ENCODE measurements at places on chromosomes 7 and 10.
A peak's percentile ranks its signal among the peaks of the same experiment; 100 is the strongest.

DNA sequence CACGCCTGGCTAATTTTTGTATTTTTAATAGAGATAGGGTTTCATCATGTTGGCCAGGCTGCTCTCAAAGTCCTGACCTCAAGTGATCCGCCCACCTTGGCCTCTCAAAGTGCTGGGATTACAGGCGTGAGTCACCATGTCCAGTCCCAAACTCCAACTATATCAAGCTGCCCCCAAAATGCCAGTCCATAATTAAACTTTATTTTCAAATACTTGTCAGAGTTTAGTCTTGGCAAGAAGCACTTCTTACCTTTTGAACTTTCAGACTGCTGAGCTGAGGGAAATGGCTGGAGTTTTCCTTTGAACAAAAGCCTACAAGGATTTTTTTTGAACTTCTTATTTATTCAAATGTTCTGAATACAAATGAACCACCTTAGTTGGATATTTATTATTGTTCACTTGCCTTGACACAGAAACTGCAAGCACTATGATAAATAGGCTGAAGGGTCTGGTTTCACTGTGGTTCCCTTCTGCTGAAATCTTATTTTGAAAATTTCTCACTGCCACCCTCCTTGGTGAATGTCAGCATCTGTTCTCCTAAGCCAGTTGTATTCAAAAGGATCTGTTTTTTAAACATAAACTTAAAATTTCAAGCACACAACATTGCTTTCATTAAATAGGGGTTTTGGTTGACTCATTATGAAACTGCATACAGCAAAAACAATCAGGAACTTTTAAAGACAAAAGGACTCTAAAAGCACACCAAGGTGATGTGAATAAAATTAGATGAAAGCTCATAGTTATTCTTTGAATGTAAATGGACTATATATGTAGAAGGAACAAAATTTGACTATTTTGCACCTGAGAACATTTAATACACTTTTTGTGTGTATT lies 101.7 kb upstream of the SLC26A5 start:
- no peak for DNase-seq

DNA sequence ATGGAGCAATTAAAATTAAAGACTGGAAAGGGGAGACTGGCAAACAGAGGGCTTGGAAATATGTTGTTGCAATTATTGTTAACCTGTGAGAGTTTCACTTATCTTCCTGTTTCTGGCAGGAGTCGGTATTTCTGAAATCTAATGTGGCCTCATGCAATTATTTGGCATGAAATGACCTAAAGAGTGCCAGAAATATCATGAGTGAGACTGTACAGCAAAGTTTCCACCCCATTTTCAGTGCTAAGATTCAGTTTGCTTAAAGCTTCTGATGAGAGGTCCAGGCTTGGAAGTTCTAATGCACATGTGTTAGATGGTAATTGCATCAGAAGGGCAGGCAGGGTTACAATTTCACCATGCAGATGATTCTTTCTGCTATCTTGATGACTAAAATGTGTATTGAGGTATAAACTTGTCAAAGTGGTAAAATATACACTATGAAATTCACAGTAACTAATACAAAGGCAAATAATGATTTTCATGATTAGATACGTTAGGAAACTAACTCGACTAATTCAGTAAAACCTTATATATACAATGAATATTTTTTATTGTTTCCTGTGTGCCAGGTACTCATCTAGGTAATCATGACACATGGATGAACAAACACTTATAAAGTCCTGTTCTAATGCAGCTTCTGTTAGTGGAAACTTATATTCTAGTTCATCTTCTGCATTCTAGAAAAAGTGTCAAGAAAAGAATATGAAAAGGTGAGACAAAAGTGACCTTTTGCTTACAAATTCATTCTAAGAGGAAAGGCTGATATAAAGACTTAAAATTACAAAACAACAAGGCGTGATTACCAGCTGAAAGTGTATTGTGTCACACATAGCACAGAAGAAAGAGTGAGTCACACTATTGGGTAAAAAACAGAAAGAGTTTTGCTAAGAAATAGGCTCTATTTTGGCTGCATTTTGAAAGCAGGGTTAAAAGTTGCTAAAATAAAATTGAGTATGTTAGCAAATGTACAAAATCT lies 533.4 kb upstream of the SEMA3D start:
- DNase-seq = no peak

GRCh38 chr7:16060502-16060901 lies 360.8 kb downstream of the CRPPA start:
- DNase-seq = no peak

GRCh38 chr10:2425320-2425719 lies 642.0 kb upstream of the PFKP start:
- DNase-seq = no peak

GRCh38 chr10:131959841-131960240 lies 21.9 kb downstream of the BNIP3 start:
- no peak for DNase-seq

- no peak for DNase-seq
Measured at GRCh38 chr7:8509621-8510020, 76.2 kb downstream of the NXPH1 start.

- no peak for DNase-seq
Measured at GRCh38 chr10:36638462-36639155, 486.8 kb upstream of the ANKRD30A start.

- no peak for DNase-seq
Measured at GRCh38 chr10:85648279-85648754, 718.3 kb downstream of the GRID1 start.

GRCh38 chr7:112154690-112155089 lies 51.5 kb downstream of the DOCK4 start:
- no peak for DNase-seq

DNA sequence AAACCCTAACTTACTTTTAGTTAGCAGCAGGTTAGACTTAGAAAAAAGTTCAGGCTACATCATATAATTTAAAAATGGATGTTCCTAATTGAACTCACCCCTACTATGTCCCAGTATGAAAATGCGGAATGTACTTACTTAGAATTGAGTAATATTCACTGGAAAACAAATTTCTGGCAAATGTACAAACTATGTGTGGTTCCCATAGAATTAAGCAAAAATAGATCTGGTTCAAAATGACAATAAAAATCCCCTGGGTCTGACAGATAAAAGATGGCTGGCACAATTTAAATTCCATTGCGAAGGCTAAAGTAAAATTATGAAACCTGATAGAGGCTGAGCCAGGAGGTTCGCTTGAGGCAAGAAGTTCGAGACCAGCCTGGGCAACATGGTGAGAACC lies 42.4 kb upstream of the PRKAR2B start:
- no peak for DNase-seq

DNA sequence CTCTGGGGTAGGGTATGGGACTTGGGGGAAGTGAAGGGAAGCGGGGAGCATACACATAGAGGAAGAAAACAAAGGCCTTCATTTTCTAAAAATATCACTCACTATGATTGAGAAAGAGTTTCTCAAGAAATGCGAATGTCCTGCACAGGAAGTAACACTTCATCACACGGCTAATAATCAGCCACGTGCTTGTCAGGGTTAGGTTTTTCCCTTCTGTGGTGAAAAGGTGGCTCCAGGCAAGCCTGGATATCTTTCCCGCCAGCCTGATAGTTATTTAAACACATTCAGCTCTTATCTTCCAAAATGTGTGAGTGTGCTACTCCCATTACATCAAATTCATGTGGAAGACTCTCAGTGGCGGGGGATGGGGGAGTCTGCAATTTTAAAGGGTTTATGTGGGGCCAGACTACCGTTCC lies 166.4 kb upstream of the ADO start:
- no peak for DNase-seq

GRCh38 chr10:111246814-111247452 lies 170.1 kb downstream of the ADRA2A start:
- no peak for DNase-seq

GRCh38 chr7:7779888-7780287 lies 61.5 kb upstream of the RPA3 start:
- no peak for DNase-seq

- DNase-seq = no peak
Measured at GRCh38 chr10:77028042-77028441, 609.6 kb downstream of the KCNMA1 start.

DNA sequence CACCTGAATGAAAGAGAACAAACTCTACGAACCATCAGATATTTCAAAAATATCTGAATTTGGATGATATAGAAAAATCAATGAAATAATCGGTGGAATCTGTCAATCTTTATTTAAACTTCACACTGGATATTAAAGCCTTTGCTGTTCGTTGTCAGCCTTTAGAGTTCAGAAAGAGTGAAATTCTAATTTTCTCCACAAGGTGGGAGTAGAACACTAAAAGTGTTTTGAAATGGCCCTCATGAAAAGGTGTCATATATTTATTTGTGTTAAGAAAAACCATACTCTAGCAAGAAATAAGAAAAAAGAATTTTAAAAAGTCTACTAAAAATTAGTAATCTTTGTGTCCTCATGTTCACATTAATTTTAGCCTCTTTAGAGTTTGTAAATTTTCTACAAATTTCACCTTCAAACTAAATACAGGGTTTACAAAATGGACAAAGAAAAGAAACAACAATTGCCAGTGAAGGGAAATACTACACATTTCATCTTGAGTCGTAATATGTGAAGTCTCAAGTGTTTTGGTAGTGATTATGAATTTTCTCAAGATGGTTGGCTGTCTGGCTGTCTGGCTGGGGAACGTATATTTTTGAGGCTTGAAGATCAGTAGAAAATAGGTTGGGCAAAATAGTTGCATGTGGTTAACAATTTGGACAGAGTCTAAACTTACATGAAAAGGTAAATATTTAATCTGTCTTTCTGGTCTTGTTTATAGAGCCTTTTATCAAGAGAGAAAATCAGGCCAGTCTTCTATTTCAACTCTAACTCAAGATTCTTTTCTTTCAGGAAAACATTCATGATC lies 43.7 kb downstream of the DNAJB9 start:
- DNase-seq = peak; percentile 18

- no peak for DNase-seq
Measured at GRCh38 chr10:116461680-116462079, 34.0 kb downstream of the PNLIPRP3 start.

DNA sequence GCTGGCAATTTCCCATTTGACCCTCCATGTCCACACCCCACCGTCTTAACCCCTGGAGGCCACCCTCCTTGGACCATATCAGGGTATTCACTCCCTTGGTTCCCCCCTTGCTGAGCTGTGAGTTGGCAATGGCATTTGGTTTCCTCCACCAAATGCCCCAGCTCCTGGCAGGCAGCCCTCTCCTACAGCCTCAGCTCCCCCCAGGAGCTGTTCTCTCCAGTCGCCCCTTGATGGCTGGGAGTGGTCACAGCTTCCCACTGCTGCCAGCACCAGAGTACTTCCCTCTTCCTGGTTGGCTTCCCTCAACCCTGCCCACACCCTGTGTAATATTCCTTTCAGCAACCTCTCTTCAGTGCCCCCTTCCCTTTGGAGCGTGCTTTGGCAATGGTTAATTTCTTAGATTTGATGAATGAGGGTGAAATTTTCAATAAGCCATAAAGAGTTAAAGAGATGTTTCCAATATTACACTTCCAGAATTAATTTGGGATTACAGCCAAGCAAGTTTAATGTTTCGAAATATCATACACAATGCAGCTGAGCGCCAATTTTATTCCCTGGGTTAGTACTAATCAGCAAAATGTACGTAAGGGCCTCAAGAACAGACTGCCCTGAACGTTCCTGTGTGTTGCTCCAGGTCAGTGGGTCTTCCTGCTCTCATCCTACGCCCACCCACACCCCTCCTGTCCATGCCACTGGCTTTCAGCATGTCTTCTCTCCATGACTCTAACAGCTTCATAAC lies 207.1 kb upstream of the NFE2L3 start:
- no peak for DNase-seq

DNA sequence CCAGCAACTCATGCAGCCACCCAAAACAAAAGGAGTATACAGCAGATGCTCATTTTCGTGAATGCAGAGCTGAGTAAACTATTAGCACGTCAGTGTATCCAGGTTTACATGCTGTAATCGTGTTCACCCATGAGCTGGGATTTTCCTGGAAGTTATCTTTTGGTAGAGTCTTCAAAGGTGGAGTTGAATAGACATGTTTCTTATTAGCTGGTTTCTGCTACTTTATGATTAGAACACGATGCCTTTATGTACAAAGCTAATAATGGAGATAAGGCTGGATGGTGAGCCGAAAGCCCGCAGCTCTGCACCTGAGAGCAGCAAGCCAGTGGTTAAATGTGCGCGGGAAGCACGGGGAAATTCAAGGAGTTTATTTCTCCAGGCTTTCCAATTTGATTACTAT lies 123.8 kb downstream of the ADARB2 start:
- DNase-seq = no peak

- DNase-seq = no peak
Measured at GRCh38 chr10:132809232-132810140, 23.5 kb upstream of the NKX6-2 start.

DNA sequence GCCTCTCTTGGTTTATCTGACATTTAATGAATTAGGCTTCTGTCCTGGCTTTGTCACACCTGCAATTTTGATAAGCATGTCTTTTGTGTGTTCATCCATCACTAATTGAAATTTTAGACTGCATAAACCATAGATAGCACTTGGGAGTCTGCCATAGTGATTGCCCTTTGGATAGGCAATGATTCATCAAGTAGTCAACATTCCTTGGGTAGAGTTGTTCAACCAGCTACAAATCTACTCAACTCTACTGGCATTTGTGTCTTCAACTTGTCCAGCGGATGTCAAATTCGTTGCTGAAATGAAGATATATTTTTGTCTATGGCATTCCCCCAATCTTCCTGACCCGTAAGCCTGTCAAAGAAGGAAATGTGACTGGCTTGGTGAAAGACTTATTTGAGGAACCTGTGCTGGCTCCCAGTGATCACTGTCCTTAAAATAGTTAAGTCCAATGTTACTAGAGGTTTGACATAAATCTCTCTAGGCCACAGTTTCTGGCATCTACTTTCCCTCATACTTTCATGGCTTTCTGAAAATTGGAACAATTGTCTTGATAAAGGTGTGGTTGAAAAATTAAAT lies 33.7 kb upstream of the CREB5 start:
- no peak for DNase-seq

DNA sequence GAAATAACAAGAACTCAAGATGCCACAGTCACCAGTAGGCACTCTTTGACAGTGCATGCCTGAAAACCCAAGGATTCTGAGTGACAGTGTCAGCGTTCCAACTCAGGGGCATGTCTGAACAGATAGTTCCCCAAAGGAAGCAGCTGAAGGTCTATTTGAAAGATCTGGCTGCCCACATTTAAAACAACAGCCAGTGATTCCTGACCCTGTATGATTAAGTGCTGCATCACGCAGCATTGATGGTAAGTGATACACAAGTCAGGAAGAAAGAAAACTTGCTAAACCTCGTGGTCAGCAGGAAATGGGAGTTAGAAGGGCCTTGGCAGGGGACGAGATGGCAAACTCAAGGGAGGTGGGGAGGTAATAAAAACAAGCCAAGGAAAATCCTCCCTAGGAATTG lies 1013.1 kb downstream of the TYW1 start:
- no peak for DNase-seq

GRCh38 chr7:2165610-2166594 lies 66.8 kb downstream of the MAD1L1 start:
- no peak for DNase-seq

DNA sequence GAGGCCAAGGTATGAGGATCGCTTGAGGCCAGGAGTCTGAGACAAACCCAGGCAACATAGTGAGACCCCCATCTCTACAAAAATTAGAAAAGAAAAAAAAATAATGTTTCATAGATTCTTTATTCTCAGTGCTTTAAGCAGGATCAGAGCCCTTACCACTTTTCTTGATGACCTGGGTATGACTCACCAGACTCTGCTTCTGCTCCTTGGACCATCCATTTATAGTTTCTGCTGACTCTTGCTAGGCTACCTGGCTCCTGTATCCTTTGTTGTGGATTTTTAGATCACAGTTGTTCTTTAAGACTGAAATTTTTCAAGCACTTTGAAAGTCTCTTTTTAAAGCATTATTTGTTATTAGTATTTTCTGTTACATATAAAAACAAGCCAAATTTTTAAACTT lies 411.1 kb downstream of the GFRA1 start:
- DNase-seq = no peak

- no peak for DNase-seq
Measured at GRCh38 chr7:26279405-26279804, 12.3 kb upstream of the SNX10 start.

All from HuH-7.5 (cell line).